CD8-positive, alpha-beta memory T cell (primary cell): ENCODE measurements at places on chromosomes 1 and 21.
A peak's percentile ranks its signal among the peaks of the same experiment; 100 is the strongest.

DNA sequence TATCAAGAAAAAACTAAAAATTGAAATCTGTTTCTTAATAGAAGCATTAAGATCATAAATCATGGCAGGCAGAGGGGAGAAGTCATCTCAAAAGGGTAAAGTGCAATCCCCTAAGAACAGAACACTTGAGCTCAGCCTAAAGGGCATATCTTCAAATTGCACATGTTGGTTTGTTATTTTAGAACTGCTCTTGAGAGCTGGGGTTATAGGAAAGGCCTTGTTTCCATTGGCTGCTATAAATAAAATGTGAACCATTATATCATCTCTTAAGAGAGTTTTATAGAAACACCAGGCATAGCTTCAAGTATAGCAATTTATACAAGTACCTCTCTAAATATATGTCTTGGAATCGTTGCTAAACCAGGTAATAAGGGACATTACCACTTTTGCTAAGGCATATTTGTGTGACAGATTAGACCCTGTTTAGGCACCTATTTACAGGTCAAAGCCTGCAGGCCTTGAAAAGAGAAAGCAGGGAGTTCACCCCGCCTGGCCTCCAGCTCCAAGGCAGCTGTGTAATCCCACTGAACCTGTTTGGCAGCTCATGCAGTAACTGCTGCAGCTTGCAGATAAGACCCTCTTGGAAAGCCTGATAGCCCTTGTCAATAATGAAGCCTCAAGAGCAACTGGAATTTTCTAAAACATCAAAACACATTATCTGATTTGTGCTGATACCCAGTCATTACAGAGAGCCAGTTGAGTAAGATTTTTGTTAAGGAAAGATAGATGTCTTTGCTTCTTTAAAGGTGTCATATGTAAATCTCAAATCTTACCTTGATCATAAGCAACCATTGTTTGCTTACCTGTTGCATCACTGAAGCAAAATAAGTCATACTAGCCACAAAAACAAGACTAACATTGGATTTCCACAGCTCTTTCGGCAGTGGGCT, 24.2 kb upstream of the SYDE2 start:
- no peaks in the 10 kb centered on the region for H3K4me1 ChIP-seq
- no peaks in the 10 kb centered on the region for H3K36me3 ChIP-seq
- no peak for DNase-seq
- no peak overlapping the region for H3K4me3 ChIP-seq
- peak overlapping the region; percentile 49 for H3K27ac ChIP-seq

- no peak overlapping the region for H3K27ac ChIP-seq
- DNase-seq, result no peak
- H3K36me3 ChIP-seq, result no peaks in the 10 kb centered on the region
- no peaks in the 10 kb centered on the region for H3K27me3 ChIP-seq
Observed at GRCh38 chr1:98260412-98260811, 339.6 kb upstream of the DPYD start.

- no peaks in the 10 kb centered on the region for H3K36me3 ChIP-seq
- no peak for DNase-seq
- H3K27ac ChIP-seq, result no peak overlapping the region
Observed at GRCh38 chr1:209590405-209590804, 6.9 kb downstream of the CAMK1G start.

GRCh38 chr1:153929426-153929825, 6.7 kb upstream of the GATAD2B start:
- no peak overlapping the region for H3K27ac ChIP-seq
- H3K4me3 ChIP-seq, result no peak overlapping the region
- peaks cover 30% of the 10 kb centered on the region for H3K36me3 ChIP-seq
- no peaks in the 10 kb centered on the region for H3K27me3 ChIP-seq
- H3K4me1 ChIP-seq, result no peaks in the 10 kb centered on the region
- no peak for DNase-seq

- peaks cover 4% of the 10 kb centered on the region for H3K27me3 ChIP-seq
- H3K36me3 ChIP-seq, result no peaks in the 10 kb centered on the region
- H3K4me3 ChIP-seq, result no peak overlapping the region
- no peak overlapping the region for H3K27ac ChIP-seq
Observed at GRCh38 chr21:41295721-41296254, 20.8 kb upstream of the FAM3B start.
